Right ventricle myocardium inferior (tissue), 1 donor: ENCODE measurements at places on chromosomes 6 and 20.

DNA sequence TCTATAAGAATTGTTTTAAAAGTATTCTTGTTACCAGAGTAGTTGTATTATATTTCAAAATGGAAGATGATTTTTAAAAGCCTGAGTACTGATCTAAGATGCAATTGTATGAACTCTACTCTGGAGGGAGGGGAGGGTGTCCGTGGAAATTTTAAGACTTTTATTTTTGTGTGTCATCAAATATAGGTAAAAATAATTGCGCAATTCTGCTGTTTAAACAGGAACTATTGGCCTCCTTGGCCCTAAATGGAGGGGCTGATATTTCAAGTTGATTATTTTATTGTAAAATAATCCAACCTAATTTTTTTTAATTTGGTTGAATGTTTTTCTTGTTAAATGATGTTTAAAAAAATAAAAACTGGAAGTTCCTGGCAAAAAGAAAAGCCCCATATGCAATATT, 38.1 kb upstream of the RPP40 start:
- no peak for DNase-seq

DNA sequence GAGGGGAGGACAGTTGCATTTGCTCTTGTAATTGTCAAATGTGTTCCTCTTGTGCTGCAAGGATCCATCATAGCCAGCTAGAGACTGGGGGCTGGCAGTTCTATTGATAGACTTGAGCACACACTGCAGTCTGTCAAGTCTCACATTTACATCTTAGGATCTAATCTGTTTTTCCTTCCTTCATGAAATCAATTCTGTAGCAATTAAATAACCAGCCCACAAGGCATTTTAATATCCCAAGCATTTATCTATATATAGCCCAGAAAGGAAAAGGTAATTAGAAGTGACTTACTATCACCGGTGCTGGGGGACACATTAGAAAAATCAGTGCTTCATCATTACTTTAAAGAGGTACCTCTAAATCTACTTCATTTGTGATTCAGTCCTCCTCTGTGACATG, 143.0 kb upstream of the STXBP5 start:
- DNase-seq = no peak

DNA sequence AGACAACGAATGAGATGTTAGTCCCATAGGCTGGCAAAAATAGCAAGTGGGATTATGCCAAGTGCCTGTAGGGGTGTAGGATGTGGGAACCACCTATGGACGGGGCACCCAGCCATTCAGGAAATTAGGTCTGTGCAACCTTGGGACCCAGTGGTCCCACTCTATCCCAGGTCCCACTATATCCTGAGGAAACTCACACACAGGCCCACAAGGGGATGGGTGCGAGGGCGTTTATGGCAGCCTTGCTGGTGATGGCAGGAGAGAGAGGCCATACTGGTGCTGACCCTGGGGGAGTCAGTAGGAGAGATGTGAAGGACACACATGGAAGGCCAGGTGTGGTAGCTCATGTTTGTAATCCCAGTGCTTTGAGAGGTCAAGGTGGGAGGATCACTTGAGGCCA, 163.6 kb downstream of the EYA2 start:
- no peak for DNase-seq

DNA sequence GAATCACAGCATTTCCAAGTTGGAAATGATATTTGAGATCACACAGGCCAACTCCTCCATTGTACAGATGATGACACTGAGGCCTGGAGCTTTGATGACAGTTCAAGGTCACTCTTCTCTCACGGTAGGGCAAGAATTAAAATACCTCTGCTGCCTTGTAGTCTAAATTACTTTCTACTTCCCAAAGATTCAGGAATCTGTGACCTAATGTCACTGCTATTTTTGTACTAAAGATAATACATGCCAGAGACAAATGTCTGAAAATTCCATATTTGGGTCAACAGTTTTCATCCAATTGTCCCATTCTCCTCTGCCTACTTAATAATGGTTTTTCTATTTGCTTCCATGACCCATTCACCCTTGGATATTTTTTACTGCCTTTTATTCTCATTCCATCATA, 160.0 kb downstream of the SOD2 start:
- DNase-seq = no peak

- DNase-seq = no peak
Measured at GRCh38 chr6:71252960-71253359, 35.7 kb upstream of the OGFRL1 start.

DNA sequence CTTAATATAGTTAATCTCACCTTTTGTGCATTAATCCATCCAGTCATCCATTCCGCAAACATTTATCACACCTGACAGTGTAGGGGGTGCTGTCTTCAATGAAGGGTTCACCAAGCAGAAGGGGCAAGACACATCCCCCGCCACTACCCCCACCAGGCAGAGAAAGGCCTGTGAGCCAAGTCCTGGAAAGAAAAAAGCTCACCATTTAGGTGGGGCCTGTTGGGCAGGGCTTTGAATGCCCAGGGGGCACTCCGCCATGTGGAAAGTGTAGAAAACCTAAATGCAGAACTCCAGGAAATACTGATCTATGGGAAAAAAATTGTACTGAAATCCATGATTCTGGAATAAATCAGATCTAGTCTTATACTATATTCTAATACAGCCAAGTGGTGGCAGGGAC, 4.8 kb upstream of the STX16 start:
- DNase-seq = no peak

GRCh38 chr6:17905611-17906592, 81.5 kb downstream of the KIF13A start:
- no peak for DNase-seq

DNA sequence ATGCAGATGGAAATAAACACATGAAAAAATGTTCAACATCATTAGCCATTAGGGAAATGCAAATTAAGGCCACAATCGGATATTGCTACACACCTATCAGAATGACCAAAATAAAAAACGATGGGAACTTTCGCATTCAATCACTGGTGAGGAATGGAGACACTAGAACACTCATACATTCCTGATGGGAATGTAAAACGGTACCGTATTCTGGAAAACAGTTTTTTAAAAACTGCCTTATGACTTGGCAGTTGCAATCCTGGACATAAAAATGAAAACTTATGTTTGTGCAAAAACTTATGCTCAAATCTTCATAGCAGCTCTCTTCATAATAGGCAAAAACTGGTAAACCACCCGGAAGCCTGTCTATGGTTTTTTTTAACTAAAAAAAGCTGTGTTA, 146.0 kb downstream of the CEBPB start:
- no peak for DNase-seq

GRCh38 chr6:53987522-53987888, 123.7 kb upstream of the MLIP start:
- no peak for DNase-seq

DNA sequence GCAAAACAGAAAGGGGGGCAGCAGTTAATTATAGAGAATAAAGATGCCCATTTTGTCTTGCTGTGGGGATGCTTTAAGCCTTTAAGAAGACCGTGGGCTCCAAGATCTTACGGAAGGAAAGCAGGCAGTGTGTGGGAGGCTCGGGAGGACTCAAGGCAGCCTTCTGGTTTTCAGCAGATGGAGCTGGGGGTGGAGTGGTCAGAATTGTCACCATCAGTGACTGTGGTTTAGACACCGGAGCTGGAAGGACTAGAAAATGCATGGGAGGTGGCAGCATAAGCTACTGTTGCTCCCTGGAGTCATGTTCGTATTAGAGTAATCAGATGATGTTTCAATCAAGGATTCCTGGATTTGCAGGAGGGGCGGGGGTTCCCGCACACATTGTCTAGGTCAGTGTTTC, 3.7 kb downstream of the PHACTR1 start:
- no peak for DNase-seq

- no peak for DNase-seq
Measured at GRCh38 chr6:24157886-24158285, 31.9 kb downstream of the NRSN1 start.

DNA sequence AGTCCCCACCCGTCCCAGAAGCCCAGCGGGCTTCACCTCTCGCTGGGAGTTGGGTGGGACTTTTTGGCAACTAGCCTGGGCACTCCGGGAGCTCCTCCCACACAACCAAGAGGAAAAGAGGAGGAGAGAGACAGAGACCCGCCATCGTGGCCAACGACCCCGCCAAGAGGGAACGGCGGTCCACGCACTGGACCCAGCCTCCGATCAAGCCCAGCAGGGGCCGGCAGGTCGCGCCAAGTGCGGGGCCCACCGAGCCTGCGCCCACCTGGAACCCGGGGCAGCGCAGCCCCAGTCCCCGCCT, 3.0 kb upstream of the TMEM14C start:
- DNase-seq = peak; percentile 71

GRCh38 chr6:107539849-107540464, 50.0 kb downstream of the SOBP start:
- DNase-seq = no peak

- DNase-seq = no peak
Measured at GRCh38 chr6:97215157-97215769, 67.8 kb downstream of the MMS22L start.

GRCh38 chr6:9799582-9799981, 615.3 kb downstream of the TFAP2A start:
- DNase-seq = no peak
